Naive B cell (primary cell): ENCODE measurements at places on chromosomes 2 and 18. TPM values are rescaled to one million over a fixed set of nuclear protein-coding genes. Genes with fewer than 3 reads are reported as not detected.

ACVR1 gene
- polyA plus RNA-seq = 1.2 TPM

ARHGEF33 gene
- 0.30 TPM for polyA plus RNA-seq

ITGB6 gene
- polyA plus RNA-seq = not detected

EN1 gene
- polyA plus RNA-seq = not detected

IL18R1 gene
- 0.32 TPM for polyA plus RNA-seq

GREB1L gene
- 0.25 TPM for polyA plus RNA-seq
